ENCODE measurements at places on chromosomes 3 and 15.

GRCh38 chr3:175258763-175259162 lies 399.6 kb downstream of the NAALADL2 start:
- DNase-seq, result no peak

- DNase-seq, result no peak
Observed at GRCh38 chr3:126816986-126817777, 113.1 kb downstream of the CHCHD6 start.

GRCh38 chr3:164233951-164234350 lies 844.3 kb downstream of the SI start:
- DNase-seq, result no peak

DNA sequence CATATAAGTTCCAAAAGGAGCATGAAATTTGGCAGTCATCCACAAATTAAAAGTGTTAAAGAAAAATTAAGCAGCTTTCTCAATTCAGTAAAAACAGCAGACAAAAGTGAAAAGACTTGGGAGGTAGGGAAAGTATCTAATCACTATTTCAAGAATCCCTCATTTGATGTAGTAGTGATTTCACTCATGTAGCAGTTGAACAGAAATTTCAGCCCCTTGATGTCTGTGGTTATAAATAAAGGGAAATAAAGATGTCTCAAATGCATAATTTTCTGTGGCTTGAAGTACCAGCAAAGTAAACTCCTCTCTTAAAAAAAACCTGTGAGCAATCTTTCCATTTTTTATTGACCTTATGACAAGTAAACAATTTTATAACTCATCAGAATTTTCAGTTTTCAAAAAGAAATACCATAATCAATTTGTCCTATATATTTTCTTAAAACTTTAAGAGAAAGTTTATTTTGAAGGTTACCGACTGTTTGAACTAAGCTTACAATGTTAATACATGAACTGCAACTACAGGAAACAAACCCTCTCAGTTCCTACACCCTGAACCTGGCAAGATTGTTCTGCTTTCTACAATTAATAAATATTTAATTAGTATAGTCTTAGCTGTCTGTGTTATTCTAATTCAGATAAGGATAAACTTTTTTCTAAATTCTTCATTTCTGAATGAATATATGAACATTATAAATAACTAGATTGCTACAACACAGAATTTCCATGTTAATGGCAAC lies 94.2 kb downstream of the CBLB start:
- no peak for DNase-seq

- no peak for DNase-seq
Observed at GRCh38 chr3:137807998-137808397, 43.9 kb downstream of the SOX14 start.

GRCh38 chr3:71930056-71930991 lies 145.4 kb upstream of the PROK2 start:
- DNase-seq, result no peak

- no peak for DNase-seq
Observed at GRCh38 chr3:156974931-156975330, 148.8 kb downstream of the LEKR1 start.

DNA sequence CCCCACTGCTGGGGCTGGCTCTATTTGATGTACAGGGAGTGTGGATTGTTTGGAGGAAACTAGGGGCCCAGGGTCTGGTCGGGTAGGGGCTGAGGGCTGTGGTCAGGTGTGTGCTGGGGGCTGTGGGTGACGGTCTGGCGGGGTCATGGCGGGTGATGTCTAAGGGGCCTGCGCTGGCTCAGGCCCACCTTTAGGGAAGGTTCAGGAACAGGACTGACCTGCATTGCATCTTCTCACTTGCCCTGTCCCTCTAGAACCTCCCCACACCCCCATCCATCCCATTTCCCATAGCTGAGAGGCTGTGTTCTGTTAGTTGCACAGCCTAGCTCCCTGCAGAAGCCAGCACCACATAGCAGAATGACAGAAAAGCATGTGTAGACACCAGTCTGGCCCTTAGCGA lies 39.1 kb downstream of the SCN5A start:
- DNase-seq, result no peak

GRCh38 chr3:60585918-60586317 lies 665.3 kb downstream of the FHIT start:
- DNase-seq, result no peak

DNA sequence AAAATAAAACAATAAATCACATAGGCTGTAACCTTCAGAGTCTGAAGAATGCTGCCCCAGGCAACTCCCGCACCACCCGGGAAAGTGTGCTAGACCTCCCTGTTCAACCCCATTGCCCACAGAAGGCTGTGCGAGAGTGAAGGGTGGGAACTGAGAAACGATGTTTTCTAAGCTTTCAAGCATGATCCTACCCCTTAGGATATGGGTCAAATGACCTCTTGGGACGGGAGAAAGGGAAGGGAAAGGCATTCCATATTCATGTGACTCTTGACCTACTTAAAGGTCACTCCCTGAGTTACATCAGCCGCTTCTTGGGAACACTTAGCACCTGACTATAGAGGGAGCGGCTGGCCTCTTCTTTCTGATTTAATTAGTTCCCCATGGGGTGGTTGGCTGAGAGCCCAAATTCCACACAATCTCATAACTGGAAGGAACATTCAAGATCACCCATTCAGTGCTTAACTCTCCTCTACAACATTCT lies 114.7 kb upstream of the SLC24A5 start:
- DNase-seq, result no peak

DNA sequence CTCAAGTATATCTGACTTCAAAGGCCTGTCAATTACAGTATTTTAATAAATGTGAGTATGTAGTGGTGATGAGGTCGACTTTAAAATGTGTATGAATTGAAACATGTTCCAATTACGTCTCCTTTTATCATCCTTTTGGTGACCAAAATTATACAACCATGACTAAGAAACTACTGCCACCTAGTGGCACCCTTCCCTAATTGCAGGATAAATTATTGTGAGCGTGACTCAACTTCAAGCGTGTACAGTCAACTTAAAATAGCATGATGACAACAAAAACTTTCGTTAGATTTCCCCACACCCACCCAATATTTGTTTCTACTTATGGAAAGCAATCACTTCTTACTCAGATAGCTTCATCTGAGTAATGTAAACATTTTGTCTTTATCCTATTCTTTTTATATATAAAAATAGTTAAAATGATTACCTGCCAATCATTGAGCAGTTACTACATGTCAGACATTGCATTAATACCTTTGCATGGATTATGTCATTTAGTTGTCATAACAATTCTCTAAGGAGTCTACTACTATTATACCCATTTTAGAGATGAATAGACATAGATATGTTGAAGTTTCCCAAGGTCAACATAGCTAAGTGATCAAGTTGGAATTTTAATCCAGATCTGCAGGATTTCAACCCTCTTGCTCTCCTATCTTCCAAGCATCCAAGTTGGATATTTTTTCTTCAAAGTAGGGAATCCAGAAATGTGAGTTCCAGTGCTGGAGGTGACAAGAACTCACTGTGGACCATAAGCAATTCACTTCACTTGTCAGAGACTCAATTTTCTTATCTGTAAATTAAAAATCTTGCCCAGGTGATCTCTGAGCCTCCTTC lies 106.0 kb downstream of the MEX3B start:
- peak; percentile 6 for DNase-seq

GRCh38 chr3:177778633-177779032 lies 581.4 kb upstream of the TBL1XR1 start:
- peak; percentile 43 for DNase-seq

- no peak for DNase-seq
Observed at GRCh38 chr3:22451501-22451900, 700.5 kb upstream of the ZNF385D start.

All from CD4-positive, alpha-beta T cell treated with Interleukin-4 for 4 hours (primary cell).